ENCODE measurements at places on chromosomes 7 and 10.

GRCh38 chr10:28410420-28411135 is 107.7 kb upstream of the MPP7 start:
- no peak for DNase-seq

DNA sequence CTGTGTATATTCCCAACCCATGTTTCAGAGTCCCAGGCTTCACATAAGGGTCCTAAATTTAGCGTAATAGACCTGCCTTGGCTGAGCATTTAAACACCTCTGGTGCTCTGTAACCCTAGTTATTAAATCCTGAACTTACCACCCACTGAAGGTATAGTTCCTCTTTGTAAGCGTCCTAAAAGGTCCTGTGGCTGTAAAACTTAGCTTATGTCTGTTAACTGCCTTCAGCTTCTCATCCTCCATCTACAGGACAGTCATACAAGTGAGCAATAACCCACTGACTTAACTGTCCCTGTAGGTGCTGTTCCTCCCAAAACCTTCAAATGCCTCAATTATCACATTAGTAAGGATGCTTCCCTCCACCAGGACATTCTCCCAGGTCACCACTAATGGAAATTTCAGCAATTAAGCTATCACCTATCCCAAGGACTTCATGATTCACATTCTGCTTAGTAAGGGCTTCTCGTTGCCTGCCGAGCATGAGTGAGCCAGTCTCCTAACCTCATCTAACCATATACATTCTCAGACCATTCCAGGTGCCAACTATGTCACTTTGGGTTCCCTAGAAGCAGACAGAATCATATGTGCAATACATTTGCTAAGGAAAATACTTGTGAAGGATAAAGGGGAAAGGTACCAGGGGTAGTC is 55.8 kb downstream of the CASD1 start:
- DNase-seq, result no peak

DNA sequence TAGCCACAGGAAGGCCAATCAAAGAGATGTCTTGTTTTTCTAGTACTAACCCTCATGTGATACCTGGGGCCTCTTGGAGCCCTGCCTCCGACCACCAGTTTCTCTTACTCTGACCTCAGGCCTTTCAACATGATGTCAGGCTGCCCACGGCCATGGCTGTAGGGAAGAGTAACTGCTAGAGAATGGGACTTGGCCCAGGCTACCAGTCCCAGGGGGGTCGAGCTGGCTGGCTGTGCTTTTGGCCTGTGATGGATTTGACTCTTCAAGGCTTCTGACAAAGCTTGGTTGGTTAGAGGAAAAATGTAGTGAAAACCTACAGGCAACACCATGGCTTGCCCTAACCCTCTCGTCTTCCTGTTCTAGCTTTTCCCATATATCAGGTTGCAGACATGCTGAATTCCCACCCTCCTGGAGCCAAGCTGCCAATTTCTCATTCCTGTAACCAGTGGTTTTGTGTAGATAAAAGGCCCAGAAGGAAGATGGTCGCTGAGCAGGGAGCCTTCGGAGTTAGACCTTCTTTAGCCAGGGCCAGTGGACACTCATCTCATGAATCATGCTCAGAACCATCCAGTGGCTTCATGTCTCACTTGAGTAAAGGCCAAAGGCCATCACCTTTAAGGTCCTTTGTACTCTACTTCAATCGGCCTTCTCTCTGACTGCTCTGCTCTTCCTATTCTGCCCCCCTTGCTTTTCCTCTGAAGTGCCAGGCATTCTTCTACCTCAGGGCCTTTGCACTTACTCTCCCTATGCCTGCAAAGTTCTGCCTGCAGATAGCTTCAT is 19.7 kb downstream of the SUFU start:
- no peak for DNase-seq

GRCh38 chr10:110498087-110498981 is 627 bp downstream of the DUSP5 start:
- peak; percentile 58 for DNase-seq

DNA sequence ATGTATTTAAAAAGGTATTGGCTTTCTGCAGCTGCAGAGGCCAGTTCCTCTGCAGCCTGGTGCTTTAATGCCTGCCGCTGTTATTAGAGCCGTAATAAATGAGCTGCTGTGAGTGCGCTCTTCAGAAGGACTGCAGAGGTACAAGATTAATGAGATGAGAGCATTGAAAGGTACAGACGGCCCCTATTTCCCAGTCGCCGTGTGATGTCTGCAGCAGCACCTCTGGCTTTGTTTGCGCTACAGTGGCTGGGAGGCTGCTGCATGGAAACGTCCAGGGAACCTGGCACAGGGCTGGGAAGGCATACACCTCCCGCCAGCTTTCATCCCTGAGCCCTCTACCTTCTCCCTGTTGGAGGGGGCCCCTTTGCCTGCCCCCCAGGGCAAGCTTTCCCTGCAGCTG is 383.8 kb upstream of the ZMIZ1 start:
- no peak for DNase-seq

DNA sequence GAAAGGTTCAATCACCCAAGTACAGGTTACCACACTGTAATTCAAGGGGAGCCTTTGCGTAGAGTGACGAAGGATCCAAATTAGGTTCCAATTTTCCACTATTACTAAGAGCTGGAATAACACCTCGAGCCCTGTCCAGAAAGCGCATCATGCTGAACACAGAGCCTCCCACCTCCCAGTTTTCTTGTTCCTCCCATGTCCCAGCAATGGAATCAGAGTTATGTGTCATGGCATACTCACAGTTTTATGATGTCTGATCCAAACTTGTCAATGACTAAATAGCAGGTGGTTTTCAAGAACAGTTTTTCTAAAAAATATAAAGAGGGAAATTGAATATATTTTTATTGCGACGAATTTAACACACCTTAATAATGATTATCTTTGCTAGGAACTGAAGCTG is 50.6 kb downstream of the AOAH start:
- DNase-seq, result no peak

GRCh38 chr7:12930534-12930933 is 243.1 kb downstream of the ARL4A start:
- DNase-seq, result no peak
